Activated T-cell treated with anti-CD3 and anti-CD28 coated beads, Interleukin-2, amount 50 U/mL, for 24 hours (primary cell): ENCODE measurements at places on chromosomes 6 and 20.

DNA sequence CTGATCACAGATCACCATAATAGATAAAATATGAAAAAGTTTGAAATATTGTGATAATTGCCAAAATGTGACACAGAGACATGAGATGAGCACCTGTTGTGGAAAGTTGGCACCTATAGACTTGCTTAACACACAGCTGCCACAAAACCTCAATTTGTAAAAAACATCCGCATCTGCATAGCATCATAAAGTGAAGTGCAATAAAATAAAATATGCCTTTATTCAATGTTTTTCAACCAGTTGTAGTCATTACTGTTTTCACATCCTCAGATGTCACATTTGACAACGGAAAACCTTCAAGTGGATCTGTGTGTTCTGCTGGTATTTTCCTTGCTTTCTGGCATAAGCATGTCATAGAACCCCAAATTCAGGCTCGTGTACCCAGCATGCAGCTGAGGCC is 50.2 kb upstream of the IFNGR1 start:
- DNase-seq, result no peak

GRCh38 chr6:35919085-35919826 is 1.6 kb downstream of the SRPK1 start:
- DNase-seq, result no peak

- no peak for DNase-seq
These were observed 150.9 kb upstream of the HMGN3 start for GRCh38 chr6:79385333-79385732.

GRCh38 chr6:28600245-28600644 is 74.6 kb downstream of the GPX5 start:
- DNase-seq, result no peak

GRCh38 chr6:138736640-138737039 is 36.9 kb upstream of the CCDC28A start:
- no peak for DNase-seq

- DNase-seq, result no peak
These were observed 279.2 kb upstream of the FERMT1 start for GRCh38 chr20:6401893-6402557.
